ENCODE measurements at places on chromosomes 1 and 21.

DNA sequence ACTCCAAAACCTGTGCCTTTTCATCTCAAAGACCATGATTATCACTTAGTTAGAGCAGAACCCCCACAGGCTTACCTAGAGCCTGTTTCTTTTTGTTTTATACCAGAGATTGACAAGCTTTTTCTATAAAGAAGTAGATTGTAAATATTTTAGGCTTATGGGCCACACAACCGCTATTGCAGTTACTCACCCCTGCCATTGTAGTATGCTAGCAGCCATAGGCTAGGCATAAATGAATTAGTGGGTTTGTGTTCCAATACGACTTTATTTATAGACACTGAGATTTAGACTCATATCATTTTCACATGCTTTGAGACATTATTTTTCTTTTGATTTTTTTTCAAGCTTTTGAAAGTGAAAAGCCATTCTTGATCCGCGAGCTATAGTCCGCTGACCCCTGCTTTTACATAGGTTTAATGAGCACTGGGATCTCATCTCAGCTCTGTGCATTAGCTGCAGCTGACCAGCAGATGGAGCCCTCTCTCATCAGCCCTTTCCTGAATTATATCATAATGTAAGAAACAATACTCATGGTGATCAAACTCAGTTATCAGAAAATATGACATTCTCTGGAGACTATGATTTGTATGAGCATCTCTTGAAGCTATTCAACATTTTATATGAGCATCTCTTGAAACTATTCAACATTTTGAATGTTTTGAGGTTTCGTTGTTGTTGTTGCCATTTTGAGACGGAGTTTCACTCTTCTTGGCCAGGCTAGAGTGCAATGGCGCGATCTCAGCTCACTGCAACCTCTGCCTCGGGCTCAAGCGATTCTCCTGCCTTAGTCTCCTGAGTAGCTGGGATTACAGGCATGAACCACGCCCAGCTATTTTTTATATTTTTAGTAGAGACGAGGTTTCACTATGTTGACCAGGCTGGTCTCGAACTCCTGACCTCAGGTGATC is 111.9 kb upstream of the L1TD1 start:
- no peak for DNase-seq

DNA sequence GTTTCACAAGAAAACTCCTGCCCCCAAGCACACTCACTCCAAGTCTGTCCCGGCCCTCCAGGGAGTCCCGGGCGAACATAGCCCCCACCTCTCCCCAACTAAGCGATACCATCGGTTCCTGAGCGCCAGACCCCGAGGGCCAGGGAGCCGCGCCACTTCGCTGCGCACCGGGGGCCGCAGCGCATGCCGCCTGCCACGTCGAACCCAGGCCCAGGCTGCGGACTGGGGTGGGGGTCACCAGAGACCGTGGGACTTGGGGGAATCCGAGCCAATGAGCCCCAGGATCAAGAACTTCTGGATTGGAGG is 801 bp downstream of the RSPO1 start:
- DNase-seq = no peak

DNA sequence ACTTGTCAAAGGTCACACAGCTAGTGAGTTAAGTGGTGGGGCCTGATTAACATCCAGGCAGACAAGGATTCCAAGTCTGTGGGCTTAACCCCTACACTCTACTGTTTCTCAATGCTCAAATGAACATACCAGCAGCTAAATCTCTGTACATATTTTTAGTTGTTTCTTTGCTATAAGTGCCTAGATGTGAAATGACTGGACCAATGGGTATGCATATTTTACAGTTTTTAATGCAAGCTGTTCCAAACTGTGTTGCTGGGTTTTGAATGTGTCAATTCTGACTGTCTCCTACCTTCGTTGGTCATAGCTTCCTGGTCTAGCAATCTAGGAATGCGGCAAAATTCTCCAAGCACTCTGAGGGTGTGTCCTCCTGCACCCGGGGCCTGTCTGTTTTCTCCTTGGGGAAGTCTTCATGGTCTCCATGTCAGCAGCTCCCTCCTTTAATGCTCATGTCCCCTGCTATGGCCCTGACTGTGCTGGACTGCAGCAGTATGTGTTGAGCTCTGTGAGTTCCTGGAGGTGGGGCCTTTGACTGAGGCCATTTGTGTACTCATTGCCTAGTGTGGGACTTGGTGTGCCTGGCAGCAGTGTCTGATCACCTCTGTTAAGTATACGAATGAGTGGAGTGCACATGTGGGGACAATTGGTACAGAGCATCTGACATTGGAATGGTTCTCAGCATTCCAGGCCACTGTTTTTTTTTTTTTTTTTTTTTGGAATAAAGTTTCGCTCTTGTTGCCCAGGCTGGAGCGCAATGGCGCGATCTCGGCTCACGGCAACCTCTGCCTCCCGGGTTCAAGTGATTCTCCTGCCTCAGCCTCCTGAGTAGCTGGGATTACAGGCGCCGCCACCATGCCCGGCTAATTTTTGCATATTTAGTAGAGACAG is 72.9 kb upstream of the SLC2A1 start:
- DNase-seq = no peak

GRCh38 chr1:109197158-109198042 is 16.3 kb upstream of the SARS1 start:
- DNase-seq = no peak

All from activated naive CD4-positive, alpha-beta T cell (primary cell).